Body of pancreas (tissue), 4 donors: ENCODE measurements at places on chromosomes 5 and 9.

GRCh38 chr5:101346447-101346846 is 443.4 kb upstream of the ST8SIA4 start:
- H3K4me1 ChIP-seq: no peaks in the 10 kb centered on the region
- H3K36me3 ChIP-seq: no peaks in the 10 kb centered on the region
- no peak for DNase-seq
- no peak overlapping the region for H3K4me3 ChIP-seq
- H3K27ac ChIP-seq: no peak overlapping the region

DNA sequence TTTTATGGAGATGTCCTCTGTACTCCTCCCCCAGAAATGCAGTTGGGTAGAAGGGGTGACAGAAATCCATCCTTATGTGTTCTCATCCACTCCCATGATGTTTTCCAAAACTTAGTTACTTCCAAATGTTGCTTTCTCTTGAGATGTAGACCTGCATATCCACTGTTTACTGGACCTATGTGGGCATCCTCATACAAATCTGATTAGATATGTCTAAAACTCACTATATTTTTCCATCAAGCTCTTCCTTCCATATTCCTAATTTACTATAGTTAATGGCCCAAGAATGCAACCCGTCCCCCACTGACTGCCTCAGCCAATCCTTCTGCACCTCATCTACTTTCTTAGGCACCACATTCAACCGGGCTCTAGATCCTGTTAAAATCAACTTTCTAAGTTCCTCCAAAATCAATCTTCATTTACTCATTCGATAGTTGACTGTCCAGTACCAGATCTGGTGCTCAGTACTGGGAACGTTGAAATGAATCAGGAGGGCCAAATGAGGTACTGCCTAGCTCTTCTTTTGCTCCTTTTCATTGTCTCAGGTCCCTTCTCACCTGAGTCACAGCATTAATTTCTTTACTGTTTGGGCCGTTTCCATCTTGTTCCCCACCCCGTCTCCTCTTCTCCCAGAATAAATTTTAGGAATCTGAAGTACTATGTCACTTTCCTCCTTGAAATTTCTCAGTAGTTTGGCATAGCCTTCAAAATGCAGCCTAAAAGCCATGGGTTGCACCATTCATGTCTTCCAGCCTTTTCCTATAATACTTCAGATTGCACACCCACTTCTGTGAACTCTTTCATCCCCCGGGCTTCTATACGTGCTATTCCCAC is 7.9 kb downstream of the PLK2 start:
- no peak overlapping the region for H3K27ac ChIP-seq
- peaks cover 6% of the 10 kb centered on the region for H3K36me3 ChIP-seq
- peaks cover 20% of the 10 kb centered on the region for H3K4me1 ChIP-seq
- H3K27me3 ChIP-seq: no peaks in the 10 kb centered on the region
- DNase-seq: no peak

DNA sequence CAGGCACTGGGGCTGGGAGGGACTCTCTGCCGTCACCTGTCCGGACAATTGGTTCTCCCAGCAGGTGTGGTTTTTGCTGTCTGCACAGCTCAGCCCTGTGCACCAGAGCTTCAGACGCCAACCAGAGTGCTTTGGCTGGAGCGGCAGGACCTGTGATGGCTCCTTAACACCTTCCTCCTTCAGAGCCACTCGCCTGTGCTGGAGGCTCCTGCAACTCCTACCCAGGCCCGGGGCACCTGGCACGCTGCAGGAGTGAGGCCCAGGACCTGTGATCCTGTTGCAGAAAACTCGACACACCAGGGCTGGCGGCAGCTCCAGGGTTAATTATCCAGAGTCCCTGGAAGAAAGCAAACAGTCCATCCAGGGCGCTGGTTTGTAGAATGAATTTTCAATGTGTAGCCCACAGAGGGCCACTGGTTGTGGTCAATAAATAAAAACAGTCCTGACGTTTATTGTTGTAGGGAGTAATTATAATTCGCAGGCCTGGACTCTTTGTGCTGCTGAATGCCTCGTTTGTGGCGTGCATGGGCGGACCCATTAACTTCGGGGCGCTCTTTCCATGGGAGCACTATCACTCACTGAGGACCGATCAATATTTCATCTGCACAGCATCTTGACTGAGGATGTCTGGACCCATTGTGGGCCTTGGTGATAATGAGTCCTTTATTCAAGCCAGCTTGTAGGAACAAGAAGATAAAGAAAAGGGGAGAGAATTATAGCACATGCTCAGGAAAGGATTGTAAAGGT is 339.7 kb upstream of the IRX4 start:
- H3K4me1 ChIP-seq: no peaks in the 10 kb centered on the region
- no peak overlapping the region for H3K4me3 ChIP-seq
- H3K36me3 ChIP-seq: no peaks in the 10 kb centered on the region
- peaks cover 4% of the 10 kb centered on the region for H3K27me3 ChIP-seq
- H3K27ac ChIP-seq: no peak overlapping the region

GRCh38 chr9:21835121-21835520 is 32.7 kb downstream of the MTAP start:
- no peak overlapping the region for H3K4me3 ChIP-seq
- peaks cover 9% of the 10 kb centered on the region for H3K4me1 ChIP-seq

- no peak overlapping the region for H3K27ac ChIP-seq
- DNase-seq: no peak
- no peaks in the 10 kb centered on the region for H3K36me3 ChIP-seq
- H3K4me1 ChIP-seq: peaks cover 2% of the 10 kb centered on the region
- H3K27me3 ChIP-seq: no peaks in the 10 kb centered on the region
- H3K4me3 ChIP-seq: no peak overlapping the region
Observed at GRCh38 chr5:138596105-138596881, 21.1 kb upstream of the HSPA9 start.

- H3K36me3 ChIP-seq: no peaks in the 10 kb centered on the region
- H3K27me3 ChIP-seq: no peaks in the 10 kb centered on the region
- no peak for DNase-seq
- peaks cover 23% of the 10 kb centered on the region for H3K4me1 ChIP-seq
- H3K27ac ChIP-seq: no peak overlapping the region
Observed at GRCh38 chr5:154741415-154741814, 13.8 kb upstream of the LARP1 start.

- no peak overlapping the region for H3K4me3 ChIP-seq
- no peaks in the 10 kb centered on the region for H3K36me3 ChIP-seq
- no peak for DNase-seq
- no peak overlapping the region for H3K27ac ChIP-seq
- no peaks in the 10 kb centered on the region for H3K27me3 ChIP-seq
- peaks cover 11% of the 10 kb centered on the region for H3K4me1 ChIP-seq
Observed at GRCh38 chr5:40672425-40672824, 7.3 kb upstream of the PTGER4 start.

GRCh38 chr5:168714046-168714445 is 134.9 kb upstream of the PANK3 start:
- no peaks in the 10 kb centered on the region for H3K27me3 ChIP-seq
- no peaks in the 10 kb centered on the region for H3K4me1 ChIP-seq
- no peaks in the 10 kb centered on the region for H3K36me3 ChIP-seq
- H3K4me3 ChIP-seq: no peak overlapping the region

DNA sequence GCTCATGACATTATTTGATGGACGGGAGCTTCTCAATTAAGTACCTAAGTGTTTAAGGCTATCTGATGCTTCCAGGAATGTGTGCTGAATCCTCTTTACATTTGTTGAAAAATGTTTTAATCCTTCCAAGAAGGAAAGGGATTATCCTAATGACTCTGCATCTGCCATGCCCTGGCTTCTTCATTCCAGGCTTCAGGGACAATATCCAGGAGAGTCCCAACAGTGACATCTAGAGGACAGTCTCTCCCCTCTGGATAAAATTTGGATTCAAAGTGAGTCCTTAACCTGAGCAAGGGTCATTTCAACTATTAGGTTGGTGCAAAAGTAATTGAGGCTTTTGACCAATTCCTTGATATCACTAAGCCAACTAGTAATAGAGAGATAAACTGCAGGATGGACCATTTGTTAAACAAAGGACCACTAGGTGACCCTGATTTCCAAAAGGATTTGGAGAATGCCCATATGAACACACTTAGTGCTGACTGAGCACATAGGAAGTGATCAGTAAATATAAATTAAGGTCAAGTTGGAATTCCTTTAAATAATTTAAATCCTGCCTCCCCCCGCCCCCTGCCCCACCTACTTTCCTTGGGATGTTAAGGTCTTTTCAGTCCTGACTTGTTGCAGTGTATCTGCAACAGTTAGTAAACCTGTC is 19.1 kb downstream of the TNFSF8 start:
- H3K36me3 ChIP-seq: no peaks in the 10 kb centered on the region
- no peak overlapping the region for H3K27ac ChIP-seq
- peaks cover 16% of the 10 kb centered on the region for H3K4me1 ChIP-seq
- H3K27me3 ChIP-seq: no peaks in the 10 kb centered on the region
- no peak for DNase-seq
- H3K4me3 ChIP-seq: no peak overlapping the region

DNA sequence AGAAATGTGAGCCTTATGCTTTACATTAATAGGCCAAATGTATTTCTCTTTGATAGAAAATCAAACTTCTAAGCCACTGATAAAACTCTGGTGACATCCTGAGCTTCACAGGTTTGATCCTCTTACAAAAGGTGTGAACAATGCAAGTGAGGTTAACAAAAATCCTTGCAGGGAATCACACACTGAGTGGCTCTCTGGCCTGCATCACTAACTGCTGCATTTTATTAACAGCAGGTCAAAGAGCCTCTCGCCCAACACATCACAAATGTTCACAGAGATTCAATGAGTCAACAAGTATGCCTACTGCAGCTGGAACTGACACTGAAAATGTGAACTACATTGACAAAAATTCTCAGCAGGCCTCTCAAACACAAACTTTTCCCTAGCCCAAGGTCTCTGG is 122.3 kb downstream of the SEMA5A start:
- no peaks in the 10 kb centered on the region for H3K36me3 ChIP-seq
- no peak for DNase-seq
- peak overlapping the region; percentile 31 for H3K27ac ChIP-seq
- H3K4me3 ChIP-seq: no peak overlapping the region
- H3K4me1 ChIP-seq: peaks cover 20% of the 10 kb centered on the region

- no peak overlapping the region for H3K4me3 ChIP-seq
- peak; percentile 3 for DNase-seq
- H3K4me1 ChIP-seq: no peaks in the 10 kb centered on the region
- no peaks in the 10 kb centered on the region for H3K36me3 ChIP-seq
- no peak overlapping the region for H3K27ac ChIP-seq
- H3K27me3 ChIP-seq: no peaks in the 10 kb centered on the region
Observed at GRCh38 chr5:57986761-57987341, 473.0 kb downstream of the PLK2 start.

GRCh38 chr5:31771500-31771899 is 132.6 kb downstream of the PDZD2 start:
- no peak overlapping the region for H3K27ac ChIP-seq
- no peak for DNase-seq
- no peaks in the 10 kb centered on the region for H3K27me3 ChIP-seq
- no peaks in the 10 kb centered on the region for H3K36me3 ChIP-seq
- H3K4me1 ChIP-seq: no peaks in the 10 kb centered on the region
- no peak overlapping the region for H3K4me3 ChIP-seq

GRCh38 chr5:169571355-169571754 is 12.2 kb upstream of the SPDL1 start:
- DNase-seq: no peak
- H3K4me3 ChIP-seq: no peak overlapping the region
- no peak overlapping the region for H3K27ac ChIP-seq
- H3K4me1 ChIP-seq: peaks cover 11% of the 10 kb centered on the region
- H3K27me3 ChIP-seq: no peaks in the 10 kb centered on the region

DNA sequence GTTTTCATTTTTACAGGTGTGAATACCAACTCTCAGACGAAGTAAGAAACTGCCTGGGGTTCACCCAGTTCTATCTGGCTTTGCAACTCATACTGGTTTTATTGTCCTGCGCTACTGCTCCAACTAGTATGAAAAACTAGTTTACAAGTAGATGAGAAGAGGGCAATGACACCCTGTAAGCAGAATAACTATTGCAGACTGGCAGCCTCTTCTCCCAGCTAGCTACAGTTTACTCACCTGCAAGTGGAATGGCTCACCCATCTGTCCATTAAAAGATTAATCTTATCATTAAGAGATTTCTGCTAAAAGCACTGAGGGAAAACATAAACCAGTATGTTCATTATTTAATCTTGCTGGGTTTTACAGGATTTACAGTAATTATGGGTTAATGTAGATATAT is 113.4 kb downstream of the FRMD3 start:
- DNase-seq: no peak
- peak overlapping the region; percentile 66 for H3K27ac ChIP-seq
- no peak overlapping the region for H3K4me3 ChIP-seq
- no peaks in the 10 kb centered on the region for H3K36me3 ChIP-seq
- H3K27me3 ChIP-seq: no peaks in the 10 kb centered on the region

DNA sequence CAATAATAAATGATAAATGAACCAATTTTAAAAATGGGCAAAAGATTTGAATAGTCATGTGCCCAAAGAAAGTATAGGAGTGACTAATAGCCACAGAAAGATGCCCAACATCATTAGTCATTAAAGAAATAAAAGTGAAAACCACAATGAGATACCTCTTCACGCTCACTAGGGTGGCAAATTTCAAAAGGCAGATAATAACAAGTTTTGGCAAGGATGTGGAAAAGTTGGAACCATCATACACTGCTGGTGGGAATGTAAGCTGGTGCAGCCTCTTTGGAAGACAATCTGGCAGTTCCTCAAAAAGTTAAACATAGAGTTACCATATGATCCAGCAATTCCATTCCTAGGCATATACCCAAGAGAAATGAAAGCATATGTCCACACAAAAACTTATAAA is 1819.8 kb downstream of the MAT2B start:
- H3K4me3 ChIP-seq: no peak overlapping the region
- H3K27me3 ChIP-seq: no peaks in the 10 kb centered on the region
- DNase-seq: no peak
- no peak overlapping the region for H3K27ac ChIP-seq
- no peaks in the 10 kb centered on the region for H3K4me1 ChIP-seq

- peaks cover 2% of the 10 kb centered on the region for H3K36me3 ChIP-seq
- peak overlapping the region; percentile 74 for H3K27ac ChIP-seq
- H3K27me3 ChIP-seq: no peaks in the 10 kb centered on the region
- H3K4me3 ChIP-seq: no peak overlapping the region
- DNase-seq: no peak
- H3K4me1 ChIP-seq: peaks cover 51% of the 10 kb centered on the region
Observed at GRCh38 chr5:173317852-173318251, 10.4 kb downstream of the STC2 start.

GRCh38 chr5:34656001-34656699 is at the start of gene RAI14:
Gene RAI14, plus strand, starts transcription at chr5:34656328. Its CDS starts 30,592 bp downstream, at chr5:34686920.
- H3K27ac ChIP-seq: peak within 1 kb of the TSS; percentile 94
